Myocyte (in vitro differentiated cells): ENCODE measurements at places on chromosomes 7 and 10.

DNA sequence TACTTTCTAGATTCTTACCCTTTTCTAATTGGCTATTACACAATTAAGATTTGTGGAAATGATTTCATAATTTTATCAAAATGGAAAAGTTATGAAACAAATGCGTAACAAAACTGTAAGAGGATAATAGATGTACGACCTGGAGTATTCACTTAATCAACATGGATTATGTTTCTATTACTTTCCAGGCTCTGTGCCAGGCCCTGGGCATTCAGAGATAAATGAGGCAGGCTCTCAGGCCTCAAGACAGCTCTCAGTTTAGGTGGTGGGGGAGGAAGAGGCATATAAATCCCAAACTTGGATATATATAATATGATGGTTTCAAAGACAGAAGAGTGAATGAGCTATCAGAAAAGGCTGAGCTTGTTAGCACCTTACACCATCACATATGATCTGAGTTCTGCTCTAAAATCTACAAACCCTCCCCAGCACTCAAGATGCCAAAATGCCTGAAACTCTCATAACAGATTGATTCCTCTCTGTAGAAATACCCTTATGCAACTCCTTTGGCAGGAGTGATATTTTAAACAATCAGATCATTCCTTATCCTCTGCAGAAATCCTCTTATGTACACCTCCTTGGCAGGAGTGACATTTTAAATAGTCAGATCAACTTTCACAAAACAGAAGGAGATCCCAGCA lies 42.5 kb downstream of the ACBD5 start:
- DNase-seq, result no peak

- no peak for DNase-seq
These were observed 2.6 kb upstream of the DLX6 start for GRCh38 chr7:97002555-97003261.

DNA sequence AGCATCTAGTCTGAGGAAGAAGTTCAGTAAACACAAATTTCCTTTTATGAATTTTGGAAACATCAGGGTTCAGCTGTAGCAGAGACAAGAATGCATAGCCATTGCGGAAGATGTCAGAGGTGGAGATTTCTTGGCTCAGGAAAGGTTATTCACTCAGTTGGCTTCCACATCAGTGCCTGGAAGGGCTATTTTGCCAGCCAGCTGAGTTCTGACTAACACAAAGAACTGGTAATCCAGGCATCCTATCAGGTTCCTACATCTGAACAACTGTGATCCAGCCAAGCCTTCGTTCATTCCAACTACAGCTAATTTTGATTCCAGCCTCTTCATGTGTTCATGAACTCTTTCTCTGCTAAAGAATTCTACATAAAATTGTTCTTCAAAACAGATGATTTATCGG lies 965.6 kb downstream of the XPNPEP1 start:
- peak; percentile 36 for DNase-seq

GRCh38 chr7:157622408-157623205 lies 285.8 kb downstream of the DNAJB6 start:
- DNase-seq, result no peak

GRCh38 chr7:122849957-122850328 lies 36.3 kb downstream of the CADPS2 start:
- no peak for DNase-seq

DNA sequence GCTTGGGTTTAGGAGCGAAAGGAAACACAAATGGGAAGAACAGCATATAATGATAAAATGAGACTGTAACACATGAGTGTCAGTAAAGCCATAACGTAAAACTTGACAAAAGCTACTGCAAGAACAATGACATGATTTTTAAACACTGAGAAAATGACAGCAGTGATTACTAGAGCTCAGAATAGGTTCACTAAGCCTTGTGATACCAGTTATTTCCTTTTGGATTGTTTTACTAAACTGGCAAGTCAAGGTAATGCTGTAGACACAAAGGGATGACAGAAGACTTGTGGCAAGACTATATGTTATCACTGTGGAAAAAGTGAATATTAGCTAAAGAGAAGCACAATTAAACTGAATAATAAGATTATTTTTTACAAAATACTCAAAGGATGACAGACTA lies 12.7 kb downstream of the NCOA4 start:
- DNase-seq, result no peak

DNA sequence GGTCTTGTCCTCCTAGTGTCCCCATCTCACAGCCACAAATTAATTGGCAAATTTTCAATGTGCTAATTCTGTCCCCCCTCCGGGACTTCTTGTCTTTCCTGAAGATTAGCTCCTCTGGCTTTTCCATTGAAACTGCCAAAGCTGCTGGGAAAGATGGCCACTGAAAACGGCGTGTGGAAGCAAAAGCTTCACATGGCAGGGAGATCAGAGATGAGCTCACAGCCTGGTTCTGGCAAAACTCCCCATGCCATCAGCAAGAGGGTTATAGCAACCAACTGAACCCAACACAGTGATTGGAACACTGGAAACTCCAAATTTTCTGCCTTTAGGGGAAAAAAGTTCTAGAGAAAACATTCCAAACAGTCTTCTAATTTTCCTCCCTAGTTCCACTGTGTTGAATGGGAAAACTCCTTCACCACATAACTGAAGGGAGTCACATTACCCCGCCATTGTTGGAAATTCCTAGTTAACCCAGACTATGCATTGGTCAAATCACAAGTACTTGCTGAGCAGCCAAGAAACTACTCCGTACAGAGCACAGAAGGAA lies 37.0 kb downstream of the NRAP start:
- DNase-seq, result no peak

DNA sequence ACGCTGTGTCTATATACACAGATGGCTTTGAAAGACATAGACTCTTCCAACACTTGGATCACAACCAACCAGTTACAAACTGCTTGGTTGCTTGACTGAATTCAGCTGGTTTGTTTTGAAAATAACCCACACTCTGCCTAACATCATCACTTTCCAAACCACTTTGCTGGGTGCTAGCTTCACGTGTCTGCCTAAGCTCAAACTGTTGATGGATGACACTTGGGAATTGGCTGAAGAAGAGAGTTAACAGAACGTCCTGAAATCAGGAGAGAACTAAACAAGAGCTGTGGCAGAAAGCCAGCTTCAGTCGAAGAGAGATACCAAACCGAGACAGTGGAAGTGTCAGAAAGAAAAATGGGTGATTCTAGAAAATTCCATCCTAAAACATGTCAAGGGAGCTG lies 420.8 kb upstream of the AUTS2 start:
- no peak for DNase-seq

DNA sequence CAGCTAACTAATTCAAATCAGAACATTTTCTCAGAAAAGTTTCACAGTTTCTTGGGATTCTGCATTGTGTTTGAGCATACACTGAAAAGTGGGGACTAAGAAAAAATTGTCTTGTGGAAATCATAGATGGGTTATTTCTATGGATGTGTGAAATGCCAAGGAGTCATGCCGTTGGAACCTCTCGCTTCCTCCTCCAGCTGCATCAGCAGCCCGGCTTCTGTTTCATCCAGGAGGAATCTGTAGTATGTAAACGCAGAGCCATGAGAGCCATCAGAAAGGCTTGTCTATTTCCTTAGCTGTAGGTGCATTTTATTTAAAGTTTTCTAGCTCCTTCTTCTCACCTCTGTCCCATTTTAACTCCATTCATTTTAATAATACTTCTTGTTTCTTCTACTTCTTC lies 1144.1 kb downstream of the GATA3 start:
- no peak for DNase-seq

DNA sequence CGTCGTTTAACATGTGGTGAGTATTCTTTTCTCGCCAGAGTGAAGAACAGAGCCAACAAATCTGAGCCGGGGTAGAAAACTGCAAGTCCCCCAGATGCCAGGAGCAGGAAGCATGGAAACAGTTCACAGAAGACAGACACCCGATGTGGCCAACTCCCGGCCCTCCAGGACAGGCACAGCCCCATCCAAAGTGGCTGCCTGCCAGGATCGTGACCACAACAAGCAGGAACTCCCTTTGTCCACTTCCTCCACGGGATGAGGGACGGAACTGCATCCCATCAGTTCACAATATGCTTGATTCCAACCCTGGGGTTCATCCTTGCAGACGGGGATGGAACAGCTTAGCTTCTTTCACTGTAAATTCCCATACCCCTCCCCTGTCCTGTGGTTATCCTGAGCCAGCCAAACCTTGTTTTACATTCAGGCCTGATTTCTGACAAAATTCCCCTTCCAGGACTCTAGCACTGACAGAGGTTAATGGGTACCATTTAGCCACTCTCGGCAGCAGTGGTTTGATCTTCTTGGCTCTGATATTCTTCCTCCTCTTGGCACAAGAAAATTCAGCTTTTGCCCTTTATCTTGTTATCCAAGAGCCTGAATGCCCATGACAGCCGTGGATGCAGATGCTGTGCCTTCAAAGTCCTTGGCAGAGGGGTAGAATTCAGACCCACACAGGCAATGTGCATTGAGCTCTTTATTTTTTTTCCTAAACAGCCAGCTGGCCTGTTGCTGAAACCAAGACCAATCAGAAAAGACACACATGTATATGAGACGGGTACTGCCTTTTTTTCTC lies 105.5 kb upstream of the FAM204A start:
- DNase-seq, result peak; percentile 39

GRCh38 chr7:1096156-1097119 lies 8.5 kb downstream of the GPER1 start:
- DNase-seq, result no peak

DNA sequence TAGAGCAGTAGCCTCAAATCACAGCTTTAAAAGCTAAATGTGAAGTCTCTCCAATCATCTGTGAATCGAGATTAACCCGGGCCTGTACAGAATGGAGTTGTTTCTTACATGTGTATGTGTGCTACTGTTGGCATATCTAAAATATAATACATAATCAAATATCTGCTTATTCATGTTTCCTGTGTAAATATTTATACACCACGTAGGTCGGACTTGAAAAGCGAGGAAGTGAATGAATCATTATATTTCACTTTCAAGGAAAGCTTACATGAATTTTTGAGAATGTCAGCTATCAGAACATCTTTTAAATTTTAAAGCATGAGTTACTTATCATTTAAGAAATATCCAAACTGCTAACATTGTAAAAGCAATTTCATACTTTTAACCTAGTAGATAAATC lies 233.3 kb downstream of the SLC25A13 start:
- no peak for DNase-seq

DNA sequence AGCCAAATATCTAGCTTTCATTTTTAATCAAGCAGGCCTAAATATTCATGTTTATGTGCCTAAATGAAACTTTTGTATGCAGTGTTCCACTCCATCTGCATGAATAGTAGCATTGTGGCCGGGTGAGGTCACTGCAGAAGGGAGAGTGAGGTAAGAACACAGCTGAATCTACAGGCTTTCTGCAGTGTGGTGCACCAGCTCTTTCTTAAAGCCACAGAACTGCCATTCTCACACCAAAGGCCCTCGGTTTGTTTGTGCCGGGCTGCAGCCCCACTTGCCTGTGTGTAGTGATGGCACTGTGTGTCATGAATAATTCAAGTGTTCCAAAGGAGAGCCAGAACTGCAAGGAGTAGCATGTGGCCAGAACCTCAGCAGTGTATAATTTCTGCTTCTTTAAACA lies 204.1 kb downstream of the TRIL start:
- peak; percentile 78 for DNase-seq

DNA sequence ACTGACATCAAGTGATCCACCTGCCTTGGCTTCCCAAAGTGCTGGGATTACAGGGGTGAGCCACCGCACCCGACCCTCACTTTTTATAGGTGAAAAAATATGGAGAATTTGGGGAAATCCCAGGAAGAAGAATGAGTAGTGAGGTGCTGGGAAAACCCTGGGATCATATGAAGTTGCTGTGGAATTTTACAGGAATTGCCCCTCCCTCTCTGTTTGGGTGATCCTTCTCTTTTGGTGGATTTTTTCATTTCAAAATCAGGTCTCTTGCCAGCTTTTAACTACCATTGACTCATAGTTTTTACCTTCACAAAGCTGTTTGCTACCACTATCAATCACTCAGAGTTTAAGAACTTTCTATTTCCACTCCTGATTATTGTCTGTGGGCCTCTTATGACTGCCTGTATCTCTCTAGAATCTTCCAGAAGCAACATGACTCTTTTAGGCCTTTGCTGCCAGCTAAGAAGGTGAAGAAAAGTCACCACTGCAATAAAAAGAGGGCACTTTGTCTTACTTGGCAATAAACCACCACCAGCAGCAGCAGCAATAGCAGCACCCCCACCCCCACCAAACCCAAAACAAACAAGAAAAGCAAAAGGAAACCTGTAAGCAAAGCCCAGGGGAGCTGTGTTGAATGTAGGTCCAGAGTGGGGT lies 4.0 kb upstream of the GIMAP8 start:
- no peak for DNase-seq

DNA sequence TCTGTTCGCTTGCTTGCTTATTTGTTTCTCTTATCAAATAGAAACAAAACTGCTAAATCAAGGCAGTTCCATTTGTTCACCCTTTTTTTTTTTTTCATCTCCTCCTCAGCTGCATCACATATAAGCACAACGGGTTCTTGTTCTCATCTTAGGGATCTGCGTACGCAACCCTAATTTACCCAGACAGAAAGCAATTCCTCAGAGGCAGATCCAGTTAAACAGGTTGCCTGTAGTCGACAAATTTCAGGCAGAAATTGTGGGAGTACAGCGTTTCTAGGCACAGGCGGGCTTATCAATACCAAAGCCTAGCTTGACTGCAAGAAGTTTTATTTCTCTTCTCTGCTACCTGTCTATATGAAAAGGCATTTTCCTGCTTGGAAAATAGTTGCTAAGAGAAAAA lies 565.4 kb downstream of the NXPH1 start:
- DNase-seq, result no peak

DNA sequence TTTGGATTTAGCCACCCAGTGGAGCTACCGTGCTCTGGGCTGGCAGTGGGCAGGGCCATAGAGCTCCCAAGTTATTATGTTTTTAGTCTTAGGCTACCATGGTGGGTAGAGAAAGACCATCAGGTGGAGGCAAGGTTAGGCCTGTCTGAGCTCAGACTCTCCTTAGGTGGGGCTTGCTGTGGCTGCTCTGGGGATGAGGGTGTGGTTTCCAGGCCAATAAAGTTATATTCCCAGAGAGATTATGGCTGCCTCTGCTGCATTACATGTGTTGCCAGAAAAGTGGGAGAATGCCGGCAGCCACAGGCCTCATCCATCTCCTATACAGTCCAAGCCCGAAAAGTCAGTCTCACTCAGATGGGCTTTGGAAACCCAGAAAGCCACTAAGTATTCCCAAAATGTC lies 34.2 kb upstream of the PPP1R9A start:
- DNase-seq, result no peak

- DNase-seq, result no peak
These were observed 231.9 kb upstream of the HABP2 start for GRCh38 chr10:113320987-113321386.

- DNase-seq, result no peak
These were observed 6.3 kb downstream of the UNC5B start for GRCh38 chr10:71218651-71219050.

DNA sequence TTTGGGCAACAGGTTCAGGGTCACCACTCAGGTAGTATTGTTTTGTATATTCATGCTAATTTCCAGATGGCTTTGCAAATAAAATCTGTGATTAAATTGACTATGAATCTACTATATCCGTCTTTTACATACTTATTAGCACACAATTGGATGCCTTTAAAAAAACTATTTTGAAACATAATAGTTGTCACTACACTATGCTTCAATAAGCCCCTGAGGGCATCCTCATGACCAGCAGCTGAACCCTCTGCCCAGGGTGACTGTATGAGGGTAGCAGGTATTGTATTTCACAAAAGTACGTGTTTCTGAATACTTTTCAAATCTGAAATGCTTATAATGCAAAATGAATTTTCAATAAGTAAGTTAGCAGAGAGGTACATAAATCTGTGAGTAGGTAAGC lies 97.3 kb downstream of the DNAH11 start:
- no peak for DNase-seq
